ENCODE measurements at places on chromosomes 5 and 9. TPM values are rescaled to one million over a fixed set of nuclear protein-coding genes. Genes with fewer than 3 reads are reported as not detected.

DNA sequence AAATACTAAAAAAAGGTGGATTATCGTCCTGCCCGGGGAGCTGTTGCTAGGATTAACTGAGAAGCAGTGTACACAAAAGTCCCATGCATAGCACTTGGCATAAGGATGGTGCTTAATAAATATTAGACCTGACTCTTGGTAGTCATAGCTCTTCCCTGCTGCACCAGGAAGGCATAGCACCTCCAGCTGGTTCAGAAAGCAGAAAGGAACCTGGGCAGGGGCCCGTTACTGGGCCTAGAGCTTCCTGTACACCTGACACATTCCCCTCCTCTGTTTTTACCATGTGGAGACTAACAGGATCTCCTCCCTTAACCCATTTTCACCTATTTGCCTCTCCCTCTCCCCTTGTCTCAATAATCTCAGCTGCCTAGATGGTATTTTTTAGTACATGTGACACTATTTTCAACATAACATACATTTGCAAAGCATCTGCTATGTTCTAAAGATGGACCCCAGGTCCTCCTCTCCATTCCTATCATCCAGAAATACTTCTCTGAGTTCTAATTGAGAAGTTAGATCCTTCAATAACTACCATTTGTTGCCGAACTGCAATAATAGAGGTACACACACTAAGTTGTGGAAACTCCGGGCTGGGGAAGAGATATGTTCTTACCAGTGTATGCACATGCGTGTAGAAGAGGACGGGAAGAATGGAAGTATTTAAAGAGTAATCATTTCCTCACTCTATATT lies 3.2 kb upstream of the ANP32B start:
- DNase-seq, result no peak

- DNase-seq, result no peak
These were observed 24.7 kb upstream of the LECT2 start for GRCh38 chr5:135979510-135979909.

- no peak for DNase-seq
These were observed 112.9 kb upstream of the ELAVL2 start for GRCh38 chr9:23938908-23939307.

GRCh38 chr9:132410642-132411041 lies 631 bp downstream of the CFAP77 start:
- no peak for DNase-seq

DNA sequence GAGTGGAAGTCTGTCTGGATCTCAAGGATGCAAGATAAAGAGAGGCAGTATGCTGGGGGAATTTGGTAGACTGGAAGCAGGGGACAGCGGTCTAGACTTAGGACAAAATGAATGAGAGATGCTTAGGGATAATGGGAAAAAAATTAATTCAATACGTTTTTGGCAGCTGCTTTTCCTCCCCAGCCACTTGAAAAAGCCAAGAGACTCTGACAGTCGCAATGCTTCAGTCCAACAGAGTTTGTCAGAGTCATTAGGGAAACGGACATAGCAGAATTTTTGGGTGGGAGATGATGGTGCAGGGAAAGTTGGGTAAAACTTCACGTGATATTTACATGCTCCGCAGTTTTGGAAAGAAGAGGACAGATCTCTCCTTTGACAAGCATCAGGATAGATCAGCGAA lies 129.7 kb downstream of the GOLPH3 start:
- DNase-seq, result no peak

GRCh38 chr5:11383506-11384095 lies 520.6 kb downstream of the CTNND2 start:
- DNase-seq, result no peak

- DNase-seq, result no peak
These were observed 51.8 kb downstream of the POU4F3 start for GRCh38 chr5:146390469-146390868.

DNA sequence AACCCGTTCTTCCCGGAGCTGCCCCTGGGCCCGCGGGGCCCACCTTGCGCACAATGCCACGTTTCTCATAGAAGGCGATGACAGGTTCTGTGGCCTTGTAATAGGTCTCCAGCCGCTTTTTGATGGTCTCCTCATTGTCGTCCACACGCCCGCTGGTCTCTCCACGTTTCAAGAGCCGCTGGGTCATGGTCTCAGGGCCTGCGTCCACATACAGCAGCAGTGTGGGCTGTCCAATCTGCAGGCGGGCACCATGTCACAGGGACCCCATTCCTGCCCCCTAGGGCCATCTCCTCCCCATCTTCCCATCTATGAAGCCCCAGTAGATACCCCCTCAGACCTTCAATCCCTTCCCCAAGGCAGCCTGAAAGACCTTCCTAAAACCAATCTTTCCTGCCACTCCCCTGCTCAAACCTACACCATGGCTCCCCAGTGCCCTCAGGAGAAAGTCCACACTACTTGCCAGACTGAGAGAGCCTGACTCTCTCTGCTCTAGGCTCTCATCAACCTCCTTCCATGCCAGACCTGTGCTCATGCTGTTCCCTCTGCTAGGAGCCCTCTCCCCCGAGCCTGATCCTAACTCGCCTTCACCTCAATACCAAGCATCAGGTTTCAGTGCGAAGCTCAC lies 9.1 kb downstream of the AK1 start:
- no peak for DNase-seq

- no peak for DNase-seq
These were observed 159.9 kb upstream of the RAI14 start for GRCh38 chr5:34496260-34496691.

DNA sequence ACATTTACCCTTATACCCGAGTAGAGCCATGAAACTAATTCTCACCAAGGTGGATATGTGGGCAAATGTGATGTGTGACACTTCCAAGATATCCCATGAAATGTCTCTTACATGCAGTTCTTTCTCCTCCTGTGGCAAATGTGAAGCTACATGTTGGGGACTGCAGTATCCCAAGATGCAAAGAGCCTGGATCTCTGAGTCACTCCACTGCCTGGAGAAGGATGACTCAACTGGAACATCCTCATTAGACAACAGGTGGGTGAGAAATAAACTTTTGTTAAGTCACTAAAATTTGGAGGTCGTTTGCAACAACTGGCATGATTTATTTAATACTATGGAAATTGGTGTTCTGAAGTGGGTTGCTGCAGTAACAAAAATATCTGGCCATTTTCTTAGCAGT lies 36.5 kb upstream of the TENT4A start:
- no peak for DNase-seq

Gene TLN1
- 114 TPM for total RNA-seq

Gene SERF1A
- 9.6 TPM for total RNA-seq

Gene SVEP1
- 0.29 TPM for total RNA-seq

Gene CDKN2A
- total RNA-seq, result 22.4 TPM

Gene IL3
- not detected for total RNA-seq

Measured in epithelial cell of proximal tubule (primary cell).